ENCODE measurements at places on chromosomes 4 and X.
A peak's percentile ranks its signal among the peaks of the same experiment; 100 is the strongest.

- DNase-seq: no peak
These were observed 646 bp upstream of the SLC7A11 start for GRCh38 chr4:138242834-138243156.

- no peak for DNase-seq
These were observed 69.0 kb upstream of the TMEM33 start for GRCh38 chr4:41865981-41866798.

- DNase-seq: no peak
These were observed 11.7 kb downstream of the ADGRL3 start for GRCh38 chr4:61211781-61212180.

GRCh38 chrX:119647089-119647488, 40.9 kb upstream of the NKRF start:
- no peak for DNase-seq

GRCh38 chrX:153867671-153868070, 18.3 kb downstream of the L1CAM start:
- DNase-seq: no peak

DNA sequence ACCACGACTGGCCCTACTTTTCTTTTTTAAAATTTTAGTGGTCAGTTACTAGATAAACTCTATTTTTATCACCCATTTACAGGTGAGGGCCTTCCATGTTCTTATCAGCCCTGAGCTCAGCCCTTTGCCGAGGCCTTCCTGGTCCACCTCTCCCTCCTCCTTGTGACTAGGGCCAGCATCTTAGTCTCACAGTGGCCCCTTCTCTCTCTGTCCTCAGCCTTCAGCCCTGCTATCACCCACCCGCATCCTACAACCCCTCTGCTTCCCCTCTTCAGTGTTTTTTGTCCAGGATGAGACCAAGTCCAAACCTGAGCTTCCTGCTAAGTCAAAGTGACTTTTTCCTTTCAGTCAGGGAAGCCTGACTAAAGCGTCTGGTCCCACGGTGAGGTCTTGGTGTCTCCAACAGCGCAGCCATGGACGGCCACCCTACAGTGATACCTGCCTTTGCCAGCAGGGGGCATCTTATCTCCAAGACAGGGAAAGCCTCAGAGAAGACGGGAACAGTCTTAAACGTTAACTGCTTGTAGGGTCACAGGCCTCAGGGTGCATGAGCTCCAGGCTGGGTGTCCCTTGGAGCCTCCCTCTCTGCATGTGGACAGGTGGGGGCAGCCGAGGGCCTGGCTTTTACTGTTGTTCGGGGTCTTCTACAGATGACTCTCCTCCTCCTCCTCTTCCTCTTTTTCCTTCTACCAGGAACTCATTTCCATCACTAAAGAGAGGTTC, 11.7 kb upstream of the GAGE10 start:
- peak; percentile 26 for DNase-seq

- no peak for DNase-seq
These were observed 58.3 kb downstream of the PRKX start for GRCh38 chrX:3655181-3655580.

DNA sequence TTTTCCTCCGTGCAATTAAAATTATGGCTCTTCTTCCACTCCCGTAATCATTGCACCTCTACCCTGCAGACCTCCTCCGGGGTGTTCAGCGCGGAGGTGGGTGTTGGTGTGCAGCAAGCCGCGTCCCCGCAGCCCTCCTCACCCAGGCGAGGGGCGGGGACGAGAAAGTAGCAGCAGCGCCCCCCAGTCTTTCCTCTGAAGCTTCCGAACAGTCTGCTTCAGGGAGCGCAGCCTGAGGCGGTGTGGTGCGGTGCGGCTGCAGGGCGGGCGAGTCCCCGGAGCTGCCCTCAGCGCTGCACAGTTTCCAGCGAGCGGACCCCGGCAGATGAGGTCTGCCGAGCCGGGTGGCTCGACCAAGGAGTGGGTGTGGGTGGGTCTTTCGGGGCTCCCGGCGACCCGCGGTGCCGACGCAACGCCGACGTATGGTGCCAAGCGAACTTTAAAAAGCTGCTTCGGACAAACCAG, at the start of gene FRAS1:
Gene FRAS1 (plus strand): TSS at position 189 of the 465 bp plus-strand sequence. CDS start 687 bp downstream, outside the sequence.
- no peak for DNase-seq

DNA sequence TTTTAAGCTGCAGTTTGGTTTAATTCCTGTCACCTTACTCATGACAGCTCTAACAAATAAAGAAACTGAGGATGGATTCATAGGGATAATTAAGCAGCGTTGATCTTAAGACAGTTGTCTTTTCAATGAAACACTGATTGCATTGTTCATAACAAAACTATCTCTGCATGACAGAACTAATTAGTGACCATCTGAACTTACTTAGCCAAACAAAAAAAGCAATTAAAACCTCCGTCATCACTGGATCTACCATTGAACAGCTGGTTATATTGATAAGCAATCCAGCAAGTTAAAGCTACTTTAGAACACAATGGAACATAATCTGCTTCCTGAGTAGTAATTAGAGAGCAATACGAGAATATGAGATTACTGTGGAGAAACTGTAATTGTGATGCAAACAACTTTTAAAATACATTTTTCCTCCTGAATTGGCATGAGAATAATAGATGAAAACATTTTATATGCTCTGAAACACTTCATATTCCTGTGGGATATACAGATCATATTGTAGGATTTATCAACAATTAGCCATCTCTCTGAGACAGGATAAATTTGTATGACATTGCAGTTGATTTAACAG, 2576.8 kb downstream of the PCDH7 start:
- DNase-seq: no peak

GRCh38 chr4:89048906-89049601, 7.9 kb downstream of the FAM13A start:
- no peak for DNase-seq

GRCh38 chr4:108043526-108043925, 53.8 kb downstream of the HADH start:
- DNase-seq: no peak

GRCh38 chr4:64718091-64718490, 308.8 kb upstream of the TECRL start:
- DNase-seq: no peak

- DNase-seq: no peak
These were observed 30.6 kb upstream of the MCF2 start for GRCh38 chrX:139738581-139738980.

- DNase-seq: no peak
These were observed 40.1 kb downstream of the TET2 start for GRCh38 chr4:105186701-105187161.

DNA sequence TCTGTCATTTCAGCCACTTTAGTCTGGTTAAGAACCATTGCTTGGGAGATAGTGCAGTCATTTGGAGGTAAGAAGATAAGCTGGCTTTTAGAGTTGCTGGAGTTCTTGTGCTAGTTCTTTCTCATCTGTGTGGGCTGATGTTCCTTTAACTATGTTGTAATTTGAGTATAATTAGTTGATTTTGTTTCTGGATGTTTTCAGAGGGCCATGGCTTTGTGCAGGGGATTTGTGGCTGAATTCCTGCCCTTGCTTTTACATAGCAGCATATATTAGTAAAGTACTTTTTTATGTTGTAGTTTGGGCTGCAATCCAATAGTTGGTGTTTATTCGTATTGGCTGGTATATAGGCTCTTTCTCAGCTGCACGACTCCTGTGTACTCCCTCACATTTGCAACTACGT, 339.6 kb downstream of the ANKRD50 start:
- DNase-seq: no peak

DNA sequence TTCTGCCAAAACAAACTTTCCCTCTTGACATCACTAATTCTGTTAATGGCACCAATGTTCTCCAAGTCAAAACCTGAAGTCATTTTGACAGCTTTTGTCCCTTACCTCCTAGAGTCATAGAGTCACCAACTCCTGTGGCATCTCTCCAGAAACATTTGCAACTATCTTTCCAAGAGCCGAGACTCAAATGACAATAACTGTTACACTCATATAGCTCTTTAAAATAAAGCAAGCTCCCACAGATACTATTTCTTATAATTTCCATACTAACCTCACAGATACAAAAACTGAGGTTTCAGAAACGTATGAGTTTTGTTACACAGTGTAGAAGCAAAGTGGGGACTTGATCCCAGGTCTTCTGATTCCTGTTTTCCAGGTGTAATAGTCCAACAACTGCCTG, 18.3 kb downstream of the GPRIN3 start:
- DNase-seq: no peak

- DNase-seq: no peak
These were observed 102.8 kb upstream of the MXRA5 start for GRCh38 chrX:3449287-3449686.

- DNase-seq: no peak
These were observed 47.2 kb downstream of the SYNPO2 start for GRCh38 chr4:118935819-118936218.

DNA sequence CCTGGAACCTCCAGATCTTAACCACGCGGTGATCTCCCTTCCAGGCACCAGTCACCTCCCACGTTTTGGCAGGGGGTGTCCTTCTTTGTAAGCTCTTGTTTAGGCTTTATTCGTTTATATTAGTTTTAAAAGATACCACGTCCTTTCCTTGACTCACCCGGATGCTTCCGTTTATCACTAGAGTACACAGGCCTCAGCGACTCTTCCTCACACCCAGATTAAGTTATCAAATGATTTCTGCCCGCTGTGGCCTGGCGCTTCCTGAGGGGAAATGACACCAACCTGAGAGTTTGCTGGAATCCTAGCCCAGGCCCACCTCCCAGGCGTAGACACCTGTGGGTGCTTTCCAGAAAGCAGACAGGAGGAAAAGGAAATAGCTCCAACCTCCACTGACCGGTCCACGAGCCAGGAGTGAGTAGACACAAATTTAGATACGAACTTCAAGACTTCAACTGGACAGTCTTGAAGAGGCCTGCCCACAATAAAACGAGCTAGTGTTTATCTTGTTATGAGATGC, 756 bp upstream of the ADAMTS3 start:
- no peak for DNase-seq

GRCh38 chr4:139898293-139898692, 232.7 kb downstream of the MGST2 start:
- DNase-seq: no peak

- DNase-seq: no peak
These were observed 13.6 kb downstream of the PRSS12 start for GRCh38 chr4:118338981-118339765.

DNA sequence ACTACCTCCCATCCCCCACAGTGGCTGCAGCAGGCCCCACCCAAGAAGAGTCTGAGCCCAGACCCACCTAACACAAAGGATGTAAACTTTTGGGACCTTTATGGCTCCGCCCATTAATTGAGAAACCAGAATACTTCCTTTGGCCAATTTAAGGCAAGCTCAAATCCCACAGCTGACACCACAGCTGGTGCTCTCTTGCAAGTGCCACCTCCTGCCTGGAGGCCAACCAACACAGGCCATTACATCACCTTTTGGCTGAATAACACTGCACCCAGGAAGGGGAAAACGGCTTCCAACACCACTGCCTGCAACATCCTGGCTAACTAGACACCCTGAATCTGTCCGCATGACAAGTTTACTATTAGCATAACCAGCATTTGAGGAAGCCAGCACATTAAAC, 248.8 kb downstream of the PRDM5 start:
- no peak for DNase-seq

DNA sequence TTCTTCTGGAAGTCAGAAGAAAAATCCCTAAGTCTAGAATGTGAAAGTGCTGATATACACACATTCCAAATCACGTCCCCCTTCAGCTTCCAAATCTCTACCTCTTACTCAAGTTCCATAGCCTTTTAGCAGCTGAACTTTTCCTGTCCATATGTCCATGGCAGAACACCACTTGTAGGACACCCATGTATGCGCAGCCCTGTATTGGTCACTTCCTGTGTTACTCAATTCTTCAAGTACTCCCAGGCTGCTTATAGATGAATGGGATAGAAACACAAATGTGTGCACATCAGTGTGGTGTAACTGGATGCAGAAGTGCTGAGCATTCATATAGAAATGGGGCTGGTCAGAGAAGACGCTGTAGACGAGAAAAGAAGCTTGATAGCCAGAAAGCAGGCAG, 18.8 kb downstream of the SRPX2 start:
- no peak for DNase-seq

GRCh38 chr4:136841526-136841925, 690.8 kb downstream of the PCDH18 start:
- DNase-seq: no peak

DNA sequence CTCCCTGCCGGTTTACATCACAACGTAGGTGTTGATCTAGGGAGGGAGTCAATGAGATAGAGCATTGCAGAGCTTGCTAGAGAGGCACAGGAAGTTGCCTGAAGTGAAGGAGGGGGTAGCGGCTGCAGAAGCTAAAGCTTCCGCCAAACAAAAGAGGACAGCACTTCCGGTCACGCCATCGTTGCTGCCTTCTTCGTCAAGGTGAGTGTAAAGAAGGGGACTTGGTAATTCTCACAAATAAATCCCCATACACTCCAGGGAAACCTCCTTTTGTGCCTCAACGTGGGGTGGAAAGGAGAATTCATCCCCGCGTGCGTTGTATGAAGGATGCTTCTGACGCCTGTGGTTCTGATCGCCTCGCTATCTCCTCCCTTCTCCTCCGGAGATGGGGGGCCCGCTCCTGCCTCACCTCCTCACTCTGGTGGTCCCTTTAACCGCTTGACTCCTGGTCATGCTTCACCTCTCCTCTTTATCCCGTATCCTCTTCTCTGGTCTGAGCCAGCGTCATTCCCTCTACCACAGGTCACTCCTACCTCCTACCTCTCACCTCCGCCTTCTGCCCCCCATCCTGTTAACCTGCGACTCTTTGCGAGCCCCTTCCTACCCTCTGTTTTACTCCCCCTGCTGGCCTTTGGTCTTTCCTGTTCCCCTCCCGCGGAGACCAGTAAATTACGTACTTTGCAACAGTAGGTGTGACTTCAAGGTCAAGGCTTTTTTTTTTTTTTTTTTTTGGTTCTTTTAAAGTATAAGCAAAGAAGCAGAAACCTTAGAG, 59.9 kb downstream of the GSPT2 start:
- no peak for DNase-seq

GRCh38 chr4:146029147-146029546, 90.5 kb upstream of the ZNF827 start:
- peak; percentile 14 for DNase-seq

GRCh38 chr4:138672393-138672976, 343.1 kb upstream of the NOCT start:
- no peak for DNase-seq

- peak; percentile 16 for DNase-seq
These were observed 2.3 kb upstream of the NR3C2 start for GRCh38 chr4:148444296-148445070.

DNA sequence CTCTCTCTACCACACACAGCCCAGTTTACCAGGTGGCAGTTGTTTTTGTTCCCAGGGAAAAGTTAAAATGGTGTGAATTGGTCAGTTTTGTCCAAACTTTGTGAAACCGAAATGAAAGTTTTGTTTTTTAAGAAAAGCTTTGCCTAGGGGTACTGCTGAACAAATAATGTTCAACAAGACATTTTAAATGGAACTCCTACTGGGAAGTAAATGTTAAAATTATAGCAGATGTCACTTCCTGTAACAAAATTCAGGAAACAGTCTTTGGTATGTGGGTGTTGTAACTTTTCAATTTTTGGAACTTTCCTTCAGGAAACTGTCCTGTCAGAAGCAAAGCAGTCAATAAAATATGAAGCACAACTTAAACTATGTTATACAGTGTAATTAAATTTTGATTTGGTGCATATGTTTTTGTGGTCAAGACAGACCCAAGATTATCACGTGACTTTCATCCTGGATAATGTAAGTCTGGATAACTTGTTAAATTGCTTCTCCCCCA, 79.5 kb downstream of the AFF1 start:
- no peak for DNase-seq

GRCh38 chr4:75935628-75936027, 5.2 kb downstream of the NAAA start:
- DNase-seq: no peak

GRCh38 chr4:116952530-116953136, 132.7 kb downstream of the TRAM1L1 start:
- no peak for DNase-seq

GRCh38 chr4:38612646-38613414, 51.2 kb upstream of the KLF3 start:
- no peak for DNase-seq
